Occipital lobe (tissue), 3 donors: ENCODE measurements at places on chromosomes 6 and 20.

- DNase-seq, result no peak
Measured at GRCh38 chr6:1784422-1784884, 174.7 kb downstream of the FOXC1 start.

DNA sequence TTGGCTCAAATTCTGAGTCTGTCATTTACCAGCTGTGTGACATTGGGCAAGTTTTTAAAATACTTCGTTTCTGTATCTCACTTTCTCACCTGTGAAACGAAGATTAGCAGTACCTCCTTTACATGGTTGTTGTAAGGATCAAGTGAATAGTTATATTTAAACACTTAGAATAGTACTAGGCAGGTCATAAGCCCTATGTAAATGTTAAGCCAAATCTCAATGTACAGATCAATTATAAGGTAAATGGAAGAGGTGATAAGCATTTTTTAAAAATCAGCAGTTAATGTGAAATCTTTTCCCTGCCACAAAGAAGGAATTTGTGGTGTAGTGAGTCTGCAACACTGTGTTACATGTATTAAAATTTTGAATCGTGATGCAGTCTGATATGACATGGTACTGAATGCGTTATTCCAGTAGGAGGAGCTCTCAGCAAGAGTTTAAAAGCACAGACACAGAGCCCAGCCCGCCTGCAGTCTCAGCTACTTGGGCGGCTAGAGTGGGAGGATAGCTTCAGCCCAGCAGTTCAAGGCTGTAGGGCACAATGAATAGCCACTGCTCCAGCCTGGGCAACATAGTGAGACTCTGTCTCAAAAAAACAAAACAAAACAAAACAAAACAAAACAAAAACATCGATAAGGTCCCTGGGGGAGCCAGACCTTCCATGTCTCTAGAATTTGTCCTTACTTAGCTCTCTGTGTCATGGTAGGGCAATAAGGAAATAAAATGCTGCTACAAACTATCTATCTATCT, 46.0 kb downstream of the GTF2H5 start:
- peak; percentile 50 for DNase-seq

DNA sequence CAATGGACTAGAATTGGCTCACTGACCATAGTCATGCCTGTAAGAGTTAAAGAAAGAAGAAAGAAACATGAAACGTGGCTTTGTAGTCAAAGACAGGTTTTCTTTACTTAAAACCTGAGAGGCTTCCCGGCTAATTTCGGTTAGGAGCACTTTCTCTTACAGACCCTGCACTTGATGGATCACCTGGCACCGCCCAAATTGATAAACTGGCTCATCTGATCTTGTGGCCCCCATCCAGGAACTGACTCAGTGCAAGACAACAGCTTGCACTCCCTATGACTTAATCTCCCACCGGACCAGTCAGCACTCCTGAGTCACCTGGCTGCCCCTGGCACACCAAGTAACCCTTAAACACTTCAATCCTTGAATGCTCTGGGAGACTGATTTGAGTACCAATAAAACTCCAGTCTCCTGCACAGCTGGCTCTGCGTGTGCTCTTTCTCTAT, 12.3 kb downstream of the TMEM14B start:
- no peak for DNase-seq

GRCh38 chr6:129875610-129876520, 14.8 kb upstream of the TMEM244 start:
- DNase-seq, result no peak

- DNase-seq, result no peak
Measured at GRCh38 chr6:130697995-130698535, 129.1 kb upstream of the SMLR1 start.

- DNase-seq, result no peak
Measured at GRCh38 chr6:29663300-29664042, 6.6 kb downstream of the MOG start.

DNA sequence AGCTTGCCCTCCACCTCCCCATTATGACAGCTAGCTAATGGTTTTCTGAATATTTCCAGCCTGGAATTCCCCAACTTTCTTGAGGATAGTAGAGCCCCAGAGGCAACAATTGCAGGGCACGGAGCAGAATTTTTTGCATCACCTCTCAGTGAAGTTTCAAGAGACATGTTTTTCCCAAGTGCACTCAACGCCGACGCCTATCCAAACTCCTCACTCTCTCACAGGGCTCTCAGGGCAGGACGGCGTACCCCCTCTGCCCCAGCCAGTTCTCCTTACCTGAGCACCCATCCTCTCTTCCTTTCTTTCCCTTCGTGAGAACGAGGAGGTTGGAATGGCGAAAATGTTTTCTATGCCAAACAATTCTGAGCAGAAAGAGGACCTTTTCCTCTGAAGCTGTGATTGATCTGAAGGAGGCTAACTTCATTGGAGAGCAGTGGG, 83.1 kb upstream of the FOXQ1 start:
- no peak for DNase-seq

- DNase-seq, result no peak
Measured at GRCh38 chr20:4829514-4830215, 108.0 kb downstream of the PRND start.
